ENCODE measurements at places on chromosomes 16 and 17.

DNA sequence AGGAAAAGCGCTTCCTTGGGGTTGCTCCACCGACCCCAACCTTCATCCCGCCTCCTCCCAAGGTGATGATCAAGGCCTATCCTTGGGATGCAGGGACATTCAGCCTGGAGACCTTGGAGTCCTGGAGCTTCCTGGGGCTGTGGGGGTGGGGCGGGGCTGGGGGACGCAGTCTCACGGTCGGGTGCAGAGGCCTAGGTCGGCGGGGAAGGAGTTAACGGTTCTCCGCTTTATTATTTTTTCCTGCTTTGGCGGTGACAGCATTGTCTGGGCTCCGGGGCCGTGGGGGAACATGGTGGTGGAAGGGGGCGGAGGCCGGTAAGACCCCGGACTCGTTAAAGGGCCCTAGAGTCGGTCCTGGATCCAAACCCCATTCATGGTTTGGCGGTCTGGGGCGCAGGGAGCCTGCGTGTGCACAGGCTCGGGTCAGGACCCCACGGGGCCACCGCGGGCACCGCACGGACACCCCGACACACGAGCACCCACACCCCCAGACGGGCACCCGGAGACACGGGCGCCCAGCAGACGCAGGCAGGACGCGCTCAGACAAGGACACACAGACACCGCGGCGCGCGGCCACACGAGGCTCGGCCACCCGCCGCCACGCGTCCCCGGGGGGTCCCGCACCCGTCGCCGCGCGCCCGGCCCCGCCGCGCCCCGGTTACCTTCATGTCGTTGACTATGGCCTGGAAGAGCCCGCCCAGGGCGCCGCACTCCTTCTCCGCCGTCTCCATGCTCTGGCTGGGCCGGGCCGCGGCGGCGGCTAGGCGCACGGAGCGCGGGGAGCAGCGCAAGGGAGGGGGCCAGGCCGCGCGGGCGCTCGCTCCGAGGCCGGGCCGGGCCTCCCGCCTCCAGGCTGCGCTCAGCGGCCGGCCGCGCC lies 554 bp downstream of the MTSS2 start:
- DNase-seq, result no peak

GRCh38 chr17:65683428-65683827 lies 122.0 kb upstream of the AXIN2 start:
- DNase-seq, result no peak

- no peak for DNase-seq
These were observed 194.2 kb upstream of the TBX2 start for GRCh38 chr17:61205401-61205800.

DNA sequence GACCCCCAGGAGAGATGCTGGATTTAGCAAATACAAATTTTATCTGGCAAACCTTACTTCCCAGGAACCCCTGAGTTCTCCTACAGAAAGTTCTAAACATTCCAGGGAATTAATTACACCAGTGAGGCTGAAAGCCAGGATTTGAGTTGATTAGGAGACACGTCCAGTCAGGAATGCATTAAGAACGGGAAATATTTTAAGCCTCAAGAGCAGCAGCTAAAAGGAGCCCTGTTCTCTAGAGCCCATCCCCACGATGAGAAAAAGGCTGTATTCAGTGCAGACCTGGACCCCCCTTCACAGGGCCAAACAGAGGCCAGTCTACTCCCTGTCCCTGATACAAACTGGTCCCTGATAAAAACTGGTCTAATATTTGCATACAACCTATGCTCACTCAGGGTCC lies 55.0 kb downstream of the VAT1L start:
- DNase-seq, result no peak

DNA sequence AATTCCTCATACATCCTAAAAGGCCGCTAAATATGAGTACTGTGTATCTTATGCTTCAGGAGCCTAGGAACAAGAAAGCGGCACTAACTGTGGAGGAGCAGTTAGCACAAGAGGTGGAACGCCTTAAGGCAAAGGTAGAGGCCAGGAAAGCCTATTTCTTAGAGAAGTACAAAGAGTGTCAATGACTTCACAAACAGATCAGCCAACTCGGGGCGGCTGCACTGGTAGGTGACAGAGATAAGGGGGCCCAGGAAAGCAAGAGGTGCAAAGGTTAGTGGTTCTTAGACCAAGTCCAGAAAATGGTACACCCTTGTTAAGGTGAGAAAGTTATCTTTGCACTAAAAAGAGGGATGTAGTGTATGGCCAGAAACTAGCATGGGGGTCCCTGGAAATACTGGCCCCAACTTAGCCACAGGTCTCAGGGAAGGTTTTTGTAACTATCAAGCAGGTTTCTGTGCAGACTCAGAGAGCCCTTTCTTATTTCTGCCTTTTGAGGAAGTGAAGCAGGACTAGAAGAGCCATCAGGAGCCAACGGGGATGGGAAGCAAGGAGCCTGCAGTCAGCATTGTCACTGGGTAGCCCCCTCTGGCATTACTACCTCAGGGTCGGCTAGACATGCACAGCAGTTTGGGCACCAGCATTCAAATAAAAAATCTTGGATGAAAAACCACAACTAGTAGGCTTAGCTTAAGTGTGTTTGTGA lies 24.1 kb downstream of the CALCOCO2 start:
- DNase-seq, result no peak

- no peak for DNase-seq
These were observed 298.8 kb downstream of the ZFHX3 start for GRCh38 chr16:72749091-72749490.

Data from Daoy (cell line).